ENCODE measurements at places on chromosomes 5 and 9. TPM values are rescaled to one million over a fixed set of nuclear protein-coding genes. Genes with fewer than 3 reads are reported as not detected.

RBM18 gene
- 23.6 TPM for total RNA-seq

EEIG1 gene
- total RNA-seq: 412 TPM

COL15A1 gene
- total RNA-seq: 0.07 TPM

CCDC152 gene
- 4.8 TPM for total RNA-seq

SHROOM1 gene
- total RNA-seq: 0.42 TPM

OLFM1 gene
- total RNA-seq: not detected

PCDHGA7 gene
- not detected for total RNA-seq

TLX3 gene
- total RNA-seq: not detected

IL7R gene
- total RNA-seq: 451 TPM

TRAF1 gene
- 64.3 TPM for total RNA-seq

FBP1 gene
- 0.40 TPM for total RNA-seq

TXNDC8 gene
- not detected for total RNA-seq
